ENCODE measurements at places on chromosomes 2 and 18. TPM values are rescaled to one million over a fixed set of nuclear protein-coding genes. Genes with fewer than 3 reads are reported as not detected.
A peak's percentile ranks its signal among the peaks of the same experiment; 100 is the strongest.

- no peaks in the 10 kb centered on the region for H3K36me3 ChIP-seq
- H3K4me3 ChIP-seq: peak overlapping the region; percentile 28
- peak overlapping the region; percentile 99 for H3K27ac ChIP-seq
- peaks cover 59% of the 10 kb centered on the region for H3K4me1 ChIP-seq
- DNase-seq: no peak
- H3K27me3 ChIP-seq: no peaks in the 10 kb centered on the region
These were observed 8.2 kb downstream of the NFATC1 start for GRCh38 chr18:79403723-79404566.

- no peaks in the 10 kb centered on the region for H3K27me3 ChIP-seq
- H3K27ac ChIP-seq: no peak overlapping the region
- H3K4me3 ChIP-seq: no peak overlapping the region
- H3K36me3 ChIP-seq: no peaks in the 10 kb centered on the region
These were observed 181.0 kb downstream of the ZNF516 start for GRCh38 chr18:76314015-76314414.

Gene PLEKHH2
- total RNA-seq: 1.4 TPM

- no peaks in the 10 kb centered on the region for H3K27me3 ChIP-seq
- H3K27ac ChIP-seq: no peak overlapping the region
- DNase-seq: no peak
- no peak overlapping the region for H3K4me3 ChIP-seq
These were observed 431.6 kb downstream of the METTL4 start for GRCh38 chr18:2139691-2140090.

Gene CAPN10
- total RNA-seq: 6.8 TPM

Gene SLC14A1
- total RNA-seq: 6.5 TPM

DNA sequence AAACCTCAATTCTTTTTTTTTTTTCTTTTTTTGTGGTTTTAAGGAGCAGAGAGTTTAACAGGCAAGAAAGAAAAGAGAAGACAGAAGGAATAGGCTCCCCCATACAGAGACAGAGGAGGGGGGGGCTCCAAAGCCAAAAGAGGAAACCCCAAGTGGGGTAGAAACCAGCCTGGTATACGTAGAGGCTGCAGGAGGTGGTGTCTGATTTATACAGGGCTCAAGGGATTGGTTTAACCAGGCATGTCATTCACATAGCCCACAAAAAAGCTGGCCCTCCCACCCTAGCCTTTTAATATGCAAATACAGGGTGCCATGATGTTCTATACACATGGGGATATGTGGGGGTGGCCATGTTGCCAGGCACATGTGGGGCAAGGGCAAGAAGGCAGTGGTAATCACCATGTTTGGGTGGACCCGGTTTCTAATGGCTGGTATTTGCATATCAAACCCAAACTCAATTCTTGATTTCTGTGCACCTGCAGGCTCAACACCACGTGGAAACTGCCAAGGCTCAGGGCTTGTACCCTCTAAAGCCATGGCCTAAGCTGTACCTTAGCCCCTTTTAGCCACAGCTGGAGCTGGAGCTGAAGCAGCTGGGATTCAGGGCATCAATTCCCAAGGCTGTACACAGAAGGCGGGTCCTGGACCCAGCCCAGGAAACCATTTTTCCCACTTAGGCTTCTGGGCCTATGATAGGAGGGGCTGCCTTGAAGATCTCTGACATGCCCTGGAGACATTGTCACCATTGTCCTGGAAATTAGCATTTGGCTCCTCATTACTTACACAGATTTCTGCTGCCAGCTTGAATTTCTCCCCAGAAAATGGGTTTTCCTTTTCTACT lies 170.3 kb downstream of the MAIP1 start:
- no peak overlapping the region for H3K4me3 ChIP-seq
- DNase-seq: no peak
- H3K27me3 ChIP-seq: no peaks in the 10 kb centered on the region
- H3K27ac ChIP-seq: no peak overlapping the region

Gene GCG
- total RNA-seq: not detected

Gene DHRS9
- 0.68 TPM for total RNA-seq

GRCh38 chr2:10145519-10146357 lies 23.2 kb downstream of the RRM2 start:
- DNase-seq: no peak
- H3K27me3 ChIP-seq: no peaks in the 10 kb centered on the region
- H3K36me3 ChIP-seq: no peaks in the 10 kb centered on the region
- peaks cover 7% of the 10 kb centered on the region for H3K4me1 ChIP-seq
- H3K4me3 ChIP-seq: no peak overlapping the region

GRCh38 chr2:240947176-240947575 lies 41.0 kb downstream of the CROCC2 start:
- H3K4me3 ChIP-seq: no peak overlapping the region
- DNase-seq: no peak
- H3K4me1 ChIP-seq: no peaks in the 10 kb centered on the region
- H3K27me3 ChIP-seq: no peaks in the 10 kb centered on the region

GRCh38 chr2:140539242-140539875 lies 1591.5 kb downstream of the LRP1B start:
- no peaks in the 10 kb centered on the region for H3K36me3 ChIP-seq
- H3K27me3 ChIP-seq: no peaks in the 10 kb centered on the region
- no peak overlapping the region for H3K4me3 ChIP-seq
- no peaks in the 10 kb centered on the region for H3K4me1 ChIP-seq

DNA sequence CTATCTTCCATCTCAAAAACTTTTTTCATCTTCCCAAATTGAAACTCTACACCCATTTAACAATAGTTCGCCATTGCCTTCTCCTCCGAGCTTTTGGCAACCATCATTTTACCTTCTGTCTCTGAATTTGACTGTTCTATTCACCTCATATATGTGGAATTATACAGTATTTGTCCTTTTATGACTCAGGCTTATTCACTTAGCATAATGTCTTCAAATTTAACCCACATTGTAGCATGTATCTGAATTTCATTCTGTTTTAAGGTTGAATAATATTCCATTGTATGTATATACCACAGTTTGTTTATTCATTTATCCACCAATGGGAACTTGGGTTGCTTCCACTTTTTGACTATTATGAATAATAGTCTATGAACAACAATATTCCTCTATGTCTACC lies 233.9 kb downstream of the GPD2 start:
- DNase-seq: no peak
- no peaks in the 10 kb centered on the region for H3K27me3 ChIP-seq
- no peak overlapping the region for H3K4me3 ChIP-seq
- no peak overlapping the region for H3K27ac ChIP-seq
